ENCODE measurements at places on chromosomes 3 and 15. TPM values are rescaled to one million over a fixed set of nuclear protein-coding genes. Genes with fewer than 3 reads are reported as not detected.

CCNDBP1 gene
- polyA plus RNA-seq = 54.2 TPM

DZIP3 gene
- 12.2 TPM for polyA plus RNA-seq

CA12 gene
- polyA plus RNA-seq = 55.5 TPM

PFN2 gene
- polyA plus RNA-seq = 659 TPM

TWF2 gene
- 128 TPM for polyA plus RNA-seq

PFKFB4 gene
- 6.1 TPM for polyA plus RNA-seq

RHOV gene
- 0.04 TPM for polyA plus RNA-seq

AADACL2 gene
- not detected for polyA plus RNA-seq

LHFPL4 gene
- polyA plus RNA-seq = not detected

LRRC34 gene
- polyA plus RNA-seq = 2.3 TPM

CCR9 gene
- not detected for polyA plus RNA-seq

SNX22 gene
- 0.10 TPM for polyA plus RNA-seq

ZNF80 gene
- not detected for polyA plus RNA-seq

GOLGA8T gene
- polyA plus RNA-seq = not detected

CCDC66 gene
- 7.8 TPM for polyA plus RNA-seq

SUSD5 gene
- 1.8 TPM for polyA plus RNA-seq

TIMP4 gene
- 3.6 TPM for polyA plus RNA-seq

PLA2G4B gene
- polyA plus RNA-seq = 1.3 TPM

ZNF639 gene
- 17.6 TPM for polyA plus RNA-seq

C2CD4B gene
- not detected for polyA plus RNA-seq

CCR1 gene
- polyA plus RNA-seq = not detected

DPP8 gene
- polyA plus RNA-seq = 24.1 TPM

EFCC1 gene
- 0.27 TPM for polyA plus RNA-seq

PGBD4 gene
- polyA plus RNA-seq = 1.6 TPM

LZTFL1 gene
- polyA plus RNA-seq = 32.4 TPM

RBM15B gene
- polyA plus RNA-seq = 12.5 TPM

PPP2R3A gene
- 26.6 TPM for polyA plus RNA-seq

GCSAM gene
- polyA plus RNA-seq = not detected

HRG gene
- not detected for polyA plus RNA-seq

GRK7 gene
- not detected for polyA plus RNA-seq

MESP1 gene
- 0.30 TPM for polyA plus RNA-seq

TJP1 gene
- 72.7 TPM for polyA plus RNA-seq

RETNLB gene
- not detected for polyA plus RNA-seq

SPINK8 gene
- not detected for polyA plus RNA-seq

CEP97 gene
- 2.4 TPM for polyA plus RNA-seq

GBE1 gene
- 44.5 TPM for polyA plus RNA-seq

RAB11A gene
- 399 TPM for polyA plus RNA-seq

BCHE gene
- polyA plus RNA-seq = 2.4 TPM

DPPA2 gene
- not detected for polyA plus RNA-seq

ANO10 gene
- 87.1 TPM for polyA plus RNA-seq
